ENCODE measurements at places on chromosomes 4 and X. TPM values are rescaled to one million over a fixed set of nuclear protein-coding genes. Genes with fewer than 3 reads are reported as not detected.

FOXR2 gene
- total RNA-seq, result not detected

KIT gene
- 24.4 TPM for total RNA-seq

CT45A5 gene
- not detected for total RNA-seq

DNA sequence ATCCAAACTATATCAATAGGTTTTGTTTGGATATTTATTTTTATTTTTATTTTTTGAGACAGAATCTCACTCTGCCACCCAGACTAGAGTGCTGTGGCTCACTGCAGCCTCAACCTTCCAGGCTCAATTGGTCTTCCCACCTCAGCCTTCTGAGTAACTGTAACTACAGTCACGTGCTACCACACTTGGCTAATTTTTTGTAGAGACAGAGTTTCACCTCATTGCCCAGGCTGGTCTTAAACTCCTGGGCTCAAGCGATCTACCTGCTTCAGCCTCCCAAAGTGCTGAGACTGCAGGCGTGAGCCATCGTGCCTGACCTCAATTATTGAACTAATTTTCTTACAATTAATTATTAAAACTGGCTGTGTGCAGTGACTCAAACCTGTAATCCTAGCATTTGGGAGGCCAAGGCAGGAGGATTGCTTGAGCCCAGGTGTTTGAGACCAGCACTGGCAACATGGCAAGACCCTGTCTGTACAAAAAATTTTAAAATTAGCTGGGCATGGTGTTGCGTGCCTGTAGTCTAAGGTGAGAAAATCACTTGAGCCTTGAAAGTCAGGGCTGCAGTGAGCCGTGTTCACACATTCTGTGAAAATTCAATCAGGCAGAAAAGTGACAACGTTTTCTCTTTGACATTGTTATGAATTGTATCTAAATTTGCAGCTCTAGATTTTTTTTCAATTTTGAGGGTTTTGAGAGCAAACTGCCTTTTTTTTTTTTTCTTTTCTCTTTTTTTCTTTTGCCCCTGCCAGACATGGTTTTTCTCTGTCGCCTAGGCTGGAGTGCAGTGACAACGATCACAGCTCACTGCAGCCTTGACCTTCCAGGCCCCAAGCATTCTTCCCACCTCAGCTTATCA lies 66.0 kb downstream of the UBE2K start:
- DNase-seq, result no peak

- no peak for DNase-seq
Observed at GRCh38 chr4:13527192-13527980, 16.9 kb downstream of the NKX3-2 start.

DNA sequence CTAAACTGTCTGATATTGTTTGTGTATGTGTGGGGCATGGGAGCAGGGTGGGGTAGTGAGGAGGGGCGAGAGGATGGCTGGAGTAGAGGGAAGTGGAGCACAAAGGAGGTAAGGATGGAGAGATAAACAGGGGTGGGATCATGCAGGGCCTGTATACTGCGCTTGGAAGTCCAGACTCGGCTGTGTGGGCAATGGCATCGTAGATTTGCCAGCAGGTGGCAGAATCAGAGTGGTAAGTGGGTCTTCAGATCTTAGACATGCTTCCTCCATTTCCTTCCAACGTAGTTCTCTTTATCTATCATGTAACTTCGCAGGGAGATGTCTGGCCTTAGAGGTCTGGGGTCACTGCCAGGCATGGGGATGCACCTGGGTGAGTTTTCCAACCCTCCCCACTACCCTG lies 155.5 kb downstream of the PDGFRA start:
- peak; percentile 29 for DNase-seq

GRCh38 chr4:174702979-174703478 lies 126.0 kb downstream of the GLRA3 start:
- no peak for DNase-seq

GRCh38 chrX:13859724-13860123 lies 42.8 kb upstream of the GPM6B start:
- DNase-seq, result no peak
